T-cell (primary cell): ENCODE measurements at places on chromosomes 2 and 18. TPM values are rescaled to one million over a fixed set of nuclear protein-coding genes. Genes with fewer than 3 reads are reported as not detected.
A peak's percentile ranks its signal among the peaks of the same experiment; 100 is the strongest.

DNA sequence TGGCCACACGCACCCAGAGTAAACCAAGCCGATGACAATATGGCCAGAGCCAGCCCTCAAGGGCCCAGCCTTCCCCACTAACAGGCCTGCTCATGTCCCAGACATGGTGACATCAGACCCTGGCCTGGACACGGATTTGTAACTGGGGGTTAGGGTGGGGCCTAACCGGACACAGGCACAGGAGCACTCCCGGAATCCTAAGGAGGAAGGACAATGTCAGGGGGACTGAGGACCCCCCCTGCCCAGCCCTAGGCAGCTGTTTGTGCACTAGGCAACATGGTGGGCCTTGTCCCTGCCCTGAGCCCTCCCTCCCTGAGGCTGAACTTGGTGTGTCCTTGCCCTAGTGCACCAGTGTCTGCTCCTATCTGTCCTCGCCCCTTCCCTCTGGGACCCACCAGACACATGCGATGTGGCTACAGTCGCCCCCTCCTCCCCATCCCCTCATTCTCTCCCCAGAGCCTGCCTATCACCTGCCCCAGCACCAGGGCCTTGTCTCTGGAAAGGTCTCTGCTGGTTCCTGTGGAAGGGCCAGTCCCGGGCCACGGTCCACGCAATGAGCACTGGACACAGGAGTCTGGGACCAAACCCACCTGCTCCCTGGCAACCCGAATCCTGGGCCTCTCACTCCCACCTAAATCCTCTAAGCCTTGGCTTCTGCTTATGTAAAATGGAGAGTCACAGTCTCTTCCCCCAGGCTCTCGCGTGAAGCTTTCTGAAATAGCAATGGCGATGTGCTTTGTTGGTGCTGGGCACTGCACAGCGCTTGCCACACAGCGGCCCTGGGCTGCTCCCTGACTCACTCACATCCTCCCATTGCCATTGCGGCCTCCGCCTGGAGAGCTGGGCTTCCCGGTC is 76.5 kb upstream of the RAB6C start:
- no peak overlapping the region for H3K4me3 ChIP-seq
- H3K27me3 ChIP-seq: no peaks in the 10 kb centered on the region
- H3K27ac ChIP-seq: no peak overlapping the region
- H3K4me1 ChIP-seq: no peaks in the 10 kb centered on the region
- no peak for DNase-seq

Gene CGREF1
- 0.21 TPM for total RNA-seq

Gene C2orf80
- total RNA-seq: not detected

DNA sequence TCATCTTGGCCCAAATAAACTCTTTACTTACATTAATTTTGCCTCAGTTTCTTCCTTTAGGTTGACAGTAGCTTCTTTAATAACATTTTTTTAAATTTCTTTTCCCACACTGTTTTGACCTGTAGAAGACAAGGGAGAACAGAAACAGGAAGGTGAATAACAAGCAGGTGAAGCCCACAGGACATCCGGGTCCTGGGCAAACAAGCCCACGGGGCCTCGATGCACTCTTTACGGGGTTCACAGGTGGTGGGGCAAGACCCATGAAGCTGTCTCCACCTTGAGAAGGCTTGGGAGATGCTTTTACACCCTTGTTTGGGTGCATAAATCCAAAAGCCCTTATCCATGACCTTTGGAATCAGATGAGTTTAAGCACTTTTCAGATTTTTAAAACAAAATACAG is 301.0 kb upstream of the MGAT5 start:
- no peaks in the 10 kb centered on the region for H3K4me1 ChIP-seq
- H3K4me3 ChIP-seq: no peak overlapping the region
- no peak overlapping the region for H3K27ac ChIP-seq

- H3K4me1 ChIP-seq: no peaks in the 10 kb centered on the region
- no peak overlapping the region for H3K4me3 ChIP-seq
- no peaks in the 10 kb centered on the region for H3K36me3 ChIP-seq
These were observed 22.8 kb upstream of the ASB18 start for GRCh38 chr2:236286873-236287545.

Gene TNFRSF11A
- total RNA-seq: 4.6 TPM

- H3K27ac ChIP-seq: no peak overlapping the region
- no peaks in the 10 kb centered on the region for H3K4me1 ChIP-seq
- H3K36me3 ChIP-seq: peaks cover 5% of the 10 kb centered on the region
- no peaks in the 10 kb centered on the region for H3K27me3 ChIP-seq
These were observed 26.5 kb downstream of the SLC1A4 start for GRCh38 chr2:65015731-65016130.

DNA sequence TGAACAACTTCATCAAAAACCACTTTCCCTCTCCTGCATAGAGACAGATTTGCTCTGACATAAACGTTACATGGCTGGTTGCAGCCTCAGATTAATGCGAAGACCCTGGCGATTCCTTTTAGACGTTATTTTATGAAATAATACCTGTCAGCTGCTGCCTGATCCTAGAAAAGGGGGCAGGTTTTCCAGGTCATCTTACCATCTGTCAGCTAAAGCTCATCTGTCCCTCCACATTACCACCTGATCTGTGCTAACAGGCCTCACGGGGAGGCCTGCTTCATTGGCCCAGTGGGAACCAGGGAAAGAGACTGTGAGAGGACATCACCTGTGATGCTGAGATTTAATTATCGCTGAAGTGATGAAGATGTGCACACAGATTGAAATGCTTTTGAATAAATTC is 261.0 kb downstream of the ARHGAP15 start:
- no peak overlapping the region for H3K4me3 ChIP-seq
- H3K36me3 ChIP-seq: no peaks in the 10 kb centered on the region
- DNase-seq: no peak
- H3K27me3 ChIP-seq: no peaks in the 10 kb centered on the region
- H3K4me1 ChIP-seq: peaks cover 7% of the 10 kb centered on the region

DNA sequence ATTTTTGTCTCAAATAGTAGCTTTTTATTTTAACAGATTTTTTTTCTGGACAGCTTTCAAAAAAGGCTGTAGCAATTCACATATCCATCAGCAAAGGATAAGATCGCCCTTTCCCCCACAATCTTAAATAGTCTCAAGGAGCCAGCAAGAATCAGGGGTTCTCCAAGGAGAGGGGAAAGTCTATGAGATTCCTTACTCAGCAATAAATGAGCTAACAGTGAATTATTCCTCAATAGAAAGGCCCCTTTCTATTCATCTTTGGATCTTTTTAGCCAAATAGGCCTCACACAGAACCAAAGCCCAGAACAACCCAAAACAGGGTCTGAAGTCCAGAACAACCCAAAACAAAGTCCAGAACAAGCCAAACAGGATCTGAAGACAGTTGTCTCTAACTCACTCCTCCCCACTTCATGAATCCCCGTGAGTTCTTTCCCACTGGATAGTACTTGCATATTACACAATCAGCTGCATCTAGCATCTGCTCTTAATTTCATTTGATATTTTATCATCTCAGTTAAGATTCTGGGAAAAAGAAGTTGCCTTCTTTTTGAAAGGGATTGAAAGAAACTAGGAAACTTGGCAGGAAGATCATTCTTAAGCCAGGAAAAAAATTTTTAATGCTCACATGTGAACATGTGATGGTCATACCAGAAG is 3.4 kb upstream of the DHRS9 start:
- H3K4me3 ChIP-seq: no peak overlapping the region
- no peaks in the 10 kb centered on the region for H3K4me1 ChIP-seq
- no peak for DNase-seq
- no peaks in the 10 kb centered on the region for H3K36me3 ChIP-seq
- H3K27me3 ChIP-seq: no peaks in the 10 kb centered on the region

- H3K27ac ChIP-seq: no peak overlapping the region
- H3K4me3 ChIP-seq: no peak overlapping the region
- H3K27me3 ChIP-seq: no peaks in the 10 kb centered on the region
- H3K36me3 ChIP-seq: peaks cover 5% of the 10 kb centered on the region
- no peak for DNase-seq
- H3K4me1 ChIP-seq: peaks cover 4% of the 10 kb centered on the region
These were observed 39.4 kb downstream of the TMEM182 start for GRCh38 chr2:102801098-102801718.

DNA sequence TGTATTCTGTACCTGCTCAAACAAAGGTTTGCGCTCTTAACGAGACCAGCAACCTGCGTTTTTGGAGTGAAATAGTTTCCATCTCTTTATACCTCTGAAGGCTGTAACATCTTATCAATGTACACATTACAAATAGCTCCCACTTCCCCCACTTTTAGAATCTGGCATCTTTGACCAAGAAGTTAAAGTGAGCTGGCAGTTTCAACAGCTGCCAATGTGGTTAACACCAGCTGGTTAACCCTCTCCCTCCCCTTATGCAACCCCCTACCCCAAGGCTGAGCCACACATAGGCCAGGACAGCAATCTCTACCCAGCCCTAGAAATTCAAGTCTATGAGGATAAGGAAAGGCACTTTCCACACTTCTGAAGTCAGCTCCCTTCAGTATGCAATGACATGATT is 2.2 kb upstream of the SERTAD2 start:
- no peak for DNase-seq
- H3K4me3 ChIP-seq: no peak overlapping the region
- H3K36me3 ChIP-seq: no peaks in the 10 kb centered on the region
- H3K27me3 ChIP-seq: no peaks in the 10 kb centered on the region
- peak overlapping the region; percentile 83 for H3K27ac ChIP-seq

DNA sequence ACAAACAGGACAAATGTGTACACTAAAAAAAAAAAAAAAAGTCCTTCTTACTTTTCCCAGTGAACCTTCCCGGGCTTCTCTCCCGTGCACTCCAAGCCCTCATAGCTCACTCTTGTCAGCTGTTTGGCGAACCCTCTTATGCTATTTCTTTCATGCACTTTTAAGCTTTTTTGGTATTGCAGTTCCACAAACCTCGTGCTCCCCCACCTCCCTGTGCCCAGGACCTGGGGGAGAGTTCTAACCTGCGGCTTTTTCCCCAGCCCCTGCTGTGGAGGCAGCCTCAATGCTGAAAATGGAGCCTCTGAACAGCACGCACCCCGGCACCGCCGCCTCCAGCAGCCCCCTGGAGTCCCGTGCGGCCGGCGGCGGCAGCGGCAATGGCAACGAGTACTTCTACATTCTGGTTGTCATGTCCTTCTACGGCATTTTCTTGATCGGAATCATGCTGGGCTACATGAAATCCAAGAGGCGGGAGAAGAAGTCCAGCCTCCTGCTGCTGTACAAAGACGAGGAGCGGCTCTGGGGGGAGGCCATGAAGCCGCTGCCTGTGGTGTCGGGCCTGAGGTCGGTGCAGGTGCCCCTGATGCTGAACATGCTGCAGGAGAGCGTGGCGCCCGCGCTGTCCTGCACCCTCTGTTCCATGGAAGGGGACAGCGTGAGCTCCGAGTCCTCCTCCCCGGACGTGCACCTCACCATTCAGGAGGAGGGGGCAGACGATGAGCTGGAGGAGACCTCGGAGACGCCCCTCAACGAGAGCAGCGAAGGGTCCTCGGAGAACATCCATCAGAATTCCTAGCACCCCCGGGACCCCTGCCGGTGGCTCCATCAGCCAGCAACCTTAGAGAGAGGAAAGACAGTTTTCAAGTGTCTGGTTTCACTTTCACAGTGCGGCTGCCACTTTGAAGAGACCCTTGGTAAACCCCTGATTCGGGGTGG is 826 bp downstream of the KCNE4 start:
- H3K27me3 ChIP-seq: peaks cover 11% of the 10 kb centered on the region
- no peaks in the 10 kb centered on the region for H3K4me1 ChIP-seq
- H3K27ac ChIP-seq: no peak overlapping the region
- no peak overlapping the region for H3K4me3 ChIP-seq
- no peak for DNase-seq

DNA sequence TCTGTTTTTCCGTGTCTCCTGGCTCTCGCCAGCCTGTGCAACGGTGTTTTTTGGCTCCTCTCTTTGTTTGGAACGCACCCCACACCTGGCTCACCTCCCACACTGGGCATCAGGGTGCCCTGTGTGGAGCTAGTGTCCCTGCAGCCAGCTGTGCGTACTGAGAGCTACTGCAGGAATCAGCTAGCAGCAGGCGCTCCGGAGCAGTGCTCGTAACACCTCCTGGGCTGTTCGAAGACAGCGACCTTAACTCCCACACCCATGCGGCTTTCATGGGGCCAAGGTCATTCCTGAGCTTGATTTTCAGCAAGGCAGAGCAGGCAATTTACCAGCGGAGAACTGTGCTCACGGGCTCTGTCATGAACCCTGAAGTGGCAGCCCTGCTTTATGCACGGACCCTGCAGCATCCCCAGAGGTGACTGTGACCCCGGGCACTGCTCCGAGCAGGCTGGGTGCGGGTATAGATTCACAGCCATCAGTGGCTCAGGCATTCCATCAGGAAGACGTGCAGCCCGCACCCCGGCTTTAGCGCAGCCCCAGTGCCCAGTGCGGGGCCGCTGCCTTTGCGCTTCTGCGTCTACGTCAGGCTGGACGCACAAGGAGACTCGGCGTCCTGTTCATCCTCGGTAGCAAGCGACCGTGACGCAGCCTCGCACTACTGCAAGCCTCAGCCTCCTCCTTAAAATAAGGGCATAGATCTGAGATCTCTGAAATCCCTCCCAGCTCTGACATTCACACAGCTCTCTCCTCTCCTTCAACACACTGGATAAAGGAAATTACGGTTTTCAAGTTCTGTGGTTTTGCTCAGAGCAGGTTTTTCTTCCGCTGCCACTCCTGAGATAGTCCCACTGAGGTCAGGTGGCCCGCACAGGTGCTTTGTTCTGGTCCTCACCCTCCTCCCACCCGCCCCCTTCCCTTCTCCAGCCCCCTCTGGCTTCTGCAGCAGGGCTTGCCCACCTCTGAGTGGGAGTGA is 58.2 kb downstream of the ADI1 start:
- no peaks in the 10 kb centered on the region for H3K27me3 ChIP-seq
- no peak overlapping the region for H3K4me3 ChIP-seq
- H3K4me1 ChIP-seq: peaks cover 6% of the 10 kb centered on the region
- H3K36me3 ChIP-seq: peaks cover 54% of the 10 kb centered on the region
- no peak overlapping the region for H3K27ac ChIP-seq

Gene SRD5A2
- not detected for total RNA-seq

Gene ASB1
- 42.3 TPM for total RNA-seq

Gene TTC27
- total RNA-seq: 23.3 TPM

- H3K27me3 ChIP-seq: no peaks in the 10 kb centered on the region
- H3K4me1 ChIP-seq: no peaks in the 10 kb centered on the region
- H3K36me3 ChIP-seq: peaks cover 2% of the 10 kb centered on the region
- no peak for DNase-seq
- no peak overlapping the region for H3K27ac ChIP-seq
These were observed 94.8 kb downstream of the SPOPL start for GRCh38 chr2:138596403-138596802.

GRCh38 chr2:208006833-208007232 is 18.5 kb downstream of the PLEKHM3 start:
- peaks cover 2% of the 10 kb centered on the region for H3K36me3 ChIP-seq
- no peaks in the 10 kb centered on the region for H3K4me1 ChIP-seq
- no peak for DNase-seq
- H3K27me3 ChIP-seq: no peaks in the 10 kb centered on the region
- no peak overlapping the region for H3K4me3 ChIP-seq

- H3K27me3 ChIP-seq: peaks cover 18% of the 10 kb centered on the region
- no peak for DNase-seq
- no peak overlapping the region for H3K4me3 ChIP-seq
- H3K4me1 ChIP-seq: no peaks in the 10 kb centered on the region
- H3K27ac ChIP-seq: no peak overlapping the region
- H3K36me3 ChIP-seq: no peaks in the 10 kb centered on the region
These were observed 21.6 kb upstream of the ITM2C start for GRCh38 chr2:230843132-230843531.

Gene ASAP2
- total RNA-seq: 0.30 TPM

Gene PPP1R1C
- total RNA-seq: not detected

Gene KCNE4
- not detected for total RNA-seq
